AG09309 (cell line): ENCODE measurements at places on chromosomes 6 and 20.

DNA sequence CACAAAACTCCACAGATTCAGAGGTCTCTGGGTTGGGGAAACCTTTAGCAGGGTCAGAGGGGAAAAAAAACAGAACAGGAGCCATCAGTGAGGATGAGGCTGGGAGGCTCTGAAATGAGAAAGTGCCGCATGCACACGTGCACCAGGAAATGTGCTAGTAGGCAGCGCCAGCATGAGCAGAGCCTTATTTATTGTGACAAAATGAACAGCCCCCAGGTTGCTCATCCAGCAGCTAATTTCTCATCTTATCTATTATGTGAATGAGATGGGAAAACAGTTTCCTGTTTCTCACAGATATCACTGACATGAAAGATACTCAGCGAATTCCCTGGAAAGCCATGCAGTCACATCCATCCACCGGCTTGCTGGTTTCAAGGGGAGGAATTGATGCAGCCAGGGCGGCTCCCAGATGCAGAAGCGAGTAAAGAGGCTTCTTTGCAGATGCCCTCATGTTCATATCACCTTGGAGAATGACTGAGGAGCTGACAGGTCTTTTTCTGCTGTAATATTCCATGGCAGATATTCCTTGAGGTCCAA is 176.1 kb downstream of the MBOAT1 start:
- DNase-seq: no peak

DNA sequence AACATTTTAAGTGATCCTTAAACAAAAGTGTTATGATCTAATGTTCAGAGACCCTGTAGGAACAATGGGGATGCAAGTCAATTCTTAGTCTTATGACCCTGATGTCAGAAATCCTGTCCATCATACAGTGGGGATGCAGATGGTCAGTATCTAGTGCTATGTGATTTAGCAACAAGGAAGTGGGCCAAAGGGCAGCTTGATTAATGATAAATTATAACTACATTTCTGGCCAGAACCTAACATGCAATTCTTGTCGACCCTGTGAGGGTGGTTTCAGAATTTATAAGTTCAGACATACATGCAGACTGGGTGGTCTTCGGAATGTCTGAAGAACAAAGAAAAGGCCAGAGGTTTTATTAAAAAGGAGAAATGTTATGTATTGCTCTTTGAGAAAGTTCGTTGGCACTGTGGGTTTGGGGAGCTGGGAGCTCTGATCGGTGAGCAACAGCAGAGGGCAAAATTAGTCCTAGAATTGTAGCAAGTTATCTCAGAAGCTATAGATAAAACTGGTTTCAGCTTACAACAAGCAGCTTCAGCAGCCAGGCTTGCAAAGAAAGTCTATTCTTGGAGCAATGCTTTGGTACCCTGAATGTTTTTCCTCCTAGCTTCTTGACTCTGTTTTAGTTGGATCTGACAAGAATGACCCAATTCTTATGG is 50.8 kb downstream of the RPF2 start:
- no peak for DNase-seq

DNA sequence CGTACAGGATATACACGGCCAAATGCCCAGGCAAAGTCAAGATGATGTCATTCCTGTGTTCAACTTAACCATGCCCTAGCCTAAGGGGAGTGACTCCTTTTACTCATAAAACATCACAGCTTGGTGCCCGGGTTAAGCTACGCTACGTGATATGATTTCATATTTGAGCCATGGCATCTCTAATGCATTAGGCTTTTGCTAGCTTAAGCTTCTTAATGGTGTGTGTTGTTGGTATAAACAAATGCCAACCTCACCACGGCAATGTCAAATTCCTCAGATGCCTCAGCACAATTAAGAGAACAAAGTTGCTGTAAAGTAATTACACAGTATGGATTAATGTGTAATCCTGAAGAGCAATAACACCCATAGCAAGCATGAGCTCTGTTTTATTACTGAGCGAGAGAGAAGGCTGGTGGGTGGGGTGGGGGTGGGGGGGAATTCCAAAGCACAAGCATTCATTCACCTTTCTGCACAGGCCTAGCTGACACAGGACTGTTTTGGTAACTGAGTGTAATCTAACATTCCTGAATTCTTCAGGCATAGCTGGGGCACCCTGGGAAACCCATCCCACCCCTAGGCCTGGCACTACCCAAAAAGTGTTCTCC is 44.7 kb upstream of the CNKSR3 start:
- no peak for DNase-seq

DNA sequence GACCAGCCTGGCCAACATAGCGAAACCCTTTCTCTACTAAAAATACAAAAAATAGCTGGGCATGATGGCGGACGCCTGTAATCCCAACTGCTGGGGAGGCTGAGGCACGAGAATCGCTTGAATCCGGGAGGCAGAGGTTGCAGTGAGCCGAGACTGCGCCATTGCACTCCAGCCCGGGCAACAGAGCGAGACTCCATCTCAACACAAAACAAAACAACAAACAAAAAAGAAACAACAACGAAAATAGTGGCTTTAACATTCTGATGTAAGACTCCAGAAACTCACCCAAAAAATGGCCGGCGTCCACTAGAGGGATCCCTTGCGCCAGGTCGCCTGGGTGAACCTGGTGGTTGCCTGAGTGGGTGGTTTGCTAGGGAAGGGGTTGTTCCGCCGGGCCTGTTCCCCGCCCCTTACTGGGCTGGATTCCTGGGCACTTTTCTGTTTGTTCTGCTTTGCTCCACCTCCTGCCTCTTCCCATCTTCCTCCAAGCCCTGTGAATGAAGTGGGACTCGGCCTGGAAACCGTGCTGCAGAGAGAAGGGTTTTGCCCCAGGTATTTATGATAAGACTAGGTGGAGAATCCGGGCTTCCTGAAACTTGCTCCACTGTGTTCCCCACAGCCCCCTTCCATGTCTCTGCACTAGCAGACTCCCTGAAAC is 1.5 kb downstream of the PABPC1L start:
- no peak for DNase-seq

GRCh38 chr6:44036699-44037101 is 90.6 kb downstream of the MRPL14 start:
- no peak for DNase-seq

GRCh38 chr6:127107916-127108315 is 10.6 kb upstream of the RSPO3 start:
- DNase-seq: no peak

DNA sequence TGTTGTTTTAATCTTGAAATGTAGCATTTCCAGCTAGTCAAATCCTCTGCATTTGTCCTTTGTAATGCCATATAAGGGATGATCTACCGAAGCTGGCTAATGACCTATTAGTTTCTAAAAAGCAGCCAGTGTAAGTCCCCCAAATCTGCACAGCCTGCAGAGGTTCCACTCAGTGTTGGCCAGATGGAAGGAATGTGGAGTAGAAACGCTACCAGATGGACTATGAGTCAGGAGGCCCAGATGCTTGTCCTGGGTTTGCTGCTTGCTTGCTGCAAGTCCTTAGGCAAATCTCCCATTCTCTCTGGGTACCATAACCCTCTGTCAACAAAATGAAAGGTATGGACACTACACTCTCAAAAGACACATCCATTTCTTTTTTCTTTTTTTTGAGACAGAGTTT is 149.8 kb downstream of the BTBD9 start:
- peak; percentile 53 for DNase-seq

DNA sequence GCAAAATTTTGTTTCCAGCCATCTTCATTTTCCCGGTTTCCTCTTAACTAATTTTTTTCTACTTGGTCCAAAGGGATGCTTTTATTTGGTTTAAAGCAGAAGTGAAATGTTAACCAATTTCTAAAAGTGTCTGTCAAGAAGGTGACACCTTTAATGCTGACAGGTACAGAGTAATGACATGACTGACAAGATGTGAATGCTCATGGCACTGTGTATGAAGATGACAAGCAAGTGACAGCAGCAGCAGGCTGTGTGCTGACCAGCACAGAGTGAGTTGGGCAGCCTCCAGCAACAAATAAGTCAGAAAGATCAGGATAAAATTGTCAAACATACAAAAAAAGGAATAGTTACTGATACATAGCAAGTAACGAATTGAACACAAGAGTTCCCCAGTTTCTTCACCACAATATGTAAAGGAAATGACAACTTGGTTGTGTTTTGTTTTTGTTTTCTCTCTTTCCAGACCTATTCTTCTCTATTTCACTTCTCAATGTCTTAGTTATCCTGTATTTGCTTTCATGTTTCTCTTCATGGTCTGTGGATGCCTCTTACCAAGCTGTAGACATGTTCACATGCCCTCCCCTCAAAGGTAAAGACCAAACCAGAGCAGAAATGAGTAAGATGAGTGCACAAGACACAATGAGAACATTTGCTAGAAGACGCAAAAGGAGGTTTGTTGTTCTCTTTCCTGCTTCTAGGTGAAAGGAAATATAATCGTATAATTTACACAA is 174.9 kb downstream of the FRK start:
- no peak for DNase-seq

- no peak for DNase-seq
These were observed 22.2 kb downstream of the PCMTD2 start for GRCh38 chr20:64277571-64278316.

- no peak for DNase-seq
These were observed 191.9 kb downstream of the BCAS1 start for GRCh38 chr20:53878262-53879047.

DNA sequence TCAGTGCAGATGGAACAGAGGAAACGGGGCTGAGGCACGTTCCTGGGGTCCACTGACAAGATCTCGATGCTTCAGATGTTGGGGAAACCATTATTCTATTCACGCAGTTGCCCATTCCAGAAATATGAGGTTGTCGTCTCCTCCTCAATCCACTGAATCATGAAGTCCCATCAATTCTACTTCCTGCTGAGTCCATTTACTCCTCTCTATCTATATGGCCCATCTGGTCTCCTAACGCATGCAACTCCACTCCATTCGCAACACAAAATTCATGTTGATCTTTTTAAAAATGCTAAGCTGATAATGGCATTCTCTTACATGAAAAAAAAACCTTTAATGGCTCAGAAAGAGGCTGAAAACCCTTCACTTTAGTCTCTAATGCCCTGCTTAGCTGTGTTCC is 37.5 kb downstream of the MAP3K5 start:
- no peak for DNase-seq

DNA sequence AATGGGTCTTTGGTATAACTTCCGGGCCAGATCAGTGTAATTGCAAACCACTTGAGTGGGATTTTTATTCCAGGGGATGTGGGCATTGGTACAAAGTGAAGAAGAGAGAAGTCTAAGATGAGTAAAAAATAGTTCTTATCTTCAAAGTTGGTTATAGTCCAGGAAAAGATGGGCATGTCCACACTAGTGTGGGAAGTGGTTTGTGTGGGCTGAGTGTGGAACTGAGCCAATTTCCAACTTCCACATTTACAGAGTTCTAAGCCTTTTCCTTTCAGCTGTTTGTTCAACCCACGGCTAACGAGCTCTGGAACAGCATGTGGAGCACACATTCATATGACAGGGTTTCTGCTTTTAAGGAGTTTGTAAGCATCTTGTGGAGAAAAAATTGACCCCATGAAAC is 72.3 kb upstream of the IFNGR1 start:
- no peak for DNase-seq

- no peak for DNase-seq
These were observed 314.7 kb upstream of the RSPO3 start for GRCh38 chr6:126803769-126804168.

DNA sequence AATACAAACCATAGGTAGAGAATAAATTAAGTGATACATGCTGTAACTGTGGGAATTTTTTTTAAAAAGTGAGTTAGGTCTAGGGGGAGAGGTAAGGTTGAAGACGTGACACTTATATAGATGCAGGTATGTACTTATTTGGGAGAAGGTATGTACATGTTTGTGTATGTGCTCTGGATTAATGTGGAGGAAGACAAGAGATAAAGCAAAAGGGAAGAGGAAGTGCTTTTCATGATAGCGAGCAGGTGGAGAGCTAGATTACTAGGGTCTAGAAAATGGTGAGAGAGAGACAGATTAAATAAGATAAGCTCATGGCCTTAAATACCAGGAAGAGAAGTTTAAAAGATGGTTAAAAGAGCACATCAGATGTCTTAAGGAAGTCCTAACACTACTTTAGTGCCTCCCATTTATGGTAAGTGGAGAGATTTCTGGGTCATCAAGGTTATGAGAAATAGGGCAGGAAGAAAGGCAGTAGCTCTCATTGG is 92.5 kb downstream of the MAN1A1 start:
- DNase-seq: no peak

GRCh38 chr6:72646604-72647485 is 25.0 kb downstream of the KCNQ5 start:
- no peak for DNase-seq

DNA sequence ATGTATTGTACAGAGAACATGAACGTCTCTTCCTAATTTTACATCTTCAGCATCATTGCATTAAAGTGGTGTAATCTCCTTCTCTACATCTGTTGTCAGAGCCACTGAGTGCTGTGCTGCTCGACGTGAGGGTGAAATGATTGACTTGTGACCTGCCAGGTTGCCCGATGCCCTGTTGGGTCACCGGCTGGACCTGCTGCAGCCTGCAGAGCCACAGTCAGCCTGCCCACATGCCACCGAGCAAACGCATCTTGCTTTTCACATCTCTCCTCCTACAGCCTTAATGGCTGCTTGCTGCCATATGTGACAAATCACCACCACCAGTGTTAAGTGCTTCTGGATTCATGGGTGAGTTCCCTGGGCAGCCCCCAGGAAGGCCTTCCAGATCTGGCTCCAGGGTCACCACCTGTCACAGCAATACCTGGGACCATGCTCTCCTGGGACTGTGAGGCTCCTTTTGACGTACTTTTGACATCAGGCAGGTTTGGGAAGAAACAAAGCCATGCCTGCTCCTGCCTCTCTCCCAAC is 80.3 kb downstream of the ASXL1 start:
- DNase-seq: no peak

GRCh38 chr6:11563793-11564192 is 26.2 kb downstream of the TMEM170B start:
- no peak for DNase-seq

DNA sequence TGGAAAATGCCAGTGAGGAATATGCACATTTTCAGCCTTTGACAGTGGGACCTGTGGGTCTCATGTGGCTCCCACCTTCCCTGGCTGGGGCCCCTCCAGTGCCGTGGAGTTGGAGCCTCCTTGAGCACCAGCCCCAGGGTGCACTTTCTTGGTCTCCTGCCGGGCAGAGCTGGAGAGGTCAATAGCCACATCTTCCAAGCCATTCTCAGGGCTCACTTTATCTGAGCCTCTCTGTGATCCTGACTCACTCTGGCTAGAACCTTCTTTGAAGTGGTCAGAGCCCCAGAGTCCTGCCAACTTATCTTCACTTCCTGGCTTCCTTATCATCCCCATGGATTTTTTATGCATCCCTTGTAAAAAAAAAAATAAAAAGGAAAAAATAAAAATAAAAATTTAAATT is 5.7 kb downstream of the VSX1 start:
- no peak for DNase-seq

GRCh38 chr20:1468117-1468624 is 1.5 kb upstream of the NSFL1C start:
- no peak for DNase-seq

- DNase-seq: no peak
These were observed 21.2 kb downstream of the REV3L start for GRCh38 chr6:111461860-111462259.

- DNase-seq: no peak
These were observed 3.4 kb upstream of the RSPO4 start for GRCh38 chr20:1005452-1006027.

GRCh38 chr6:149211046-149211571 is 106.4 kb upstream of the TAB2 start:
- DNase-seq: no peak

- DNase-seq: no peak
These were observed 225.1 kb upstream of the MANEA start for GRCh38 chr6:95352064-95352795.
